Immature natural killer cell (primary cell): ENCODE measurements at places on chromosomes 11 and 22. TPM values are rescaled to one million over a fixed set of nuclear protein-coding genes. Genes with fewer than 3 reads are reported as not detected.

GRCh38 chr11:101914341-101914737, 471 bp upstream of the CEP126 start:
- H3K4me1 ChIP-seq: peaks cover 45% of the 10 kb centered on the region
- DNase-seq: no peak
- H3K27me3 ChIP-seq: peaks cover 5% of the 10 kb centered on the region
- H3K4me3 ChIP-seq: peak overlapping the region; percentile 89
- H3K36me3 ChIP-seq: no peaks in the 10 kb centered on the region

DNA sequence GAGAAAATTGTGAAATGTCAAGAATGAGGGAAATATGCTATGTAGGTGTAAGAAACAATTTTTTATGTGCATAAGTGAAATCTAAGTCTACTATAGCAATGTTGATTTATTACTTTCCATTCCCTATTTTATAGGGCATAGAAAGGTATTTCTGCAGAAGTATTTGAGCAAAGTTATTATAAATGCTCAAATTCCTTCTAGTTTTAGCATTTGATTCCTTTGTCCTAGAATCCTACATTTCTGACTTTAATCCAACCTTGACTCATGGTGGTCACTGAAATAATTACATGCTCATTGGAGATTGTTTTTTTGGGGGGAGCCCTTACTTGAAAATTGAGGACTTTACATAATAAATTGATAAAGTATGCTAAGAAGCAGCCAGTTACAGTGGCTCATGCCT, 716.6 kb upstream of the LUZP2 start:
- no peak overlapping the region for H3K27ac ChIP-seq
- peaks cover 9% of the 10 kb centered on the region for H3K36me3 ChIP-seq
- H3K4me1 ChIP-seq: no peaks in the 10 kb centered on the region

DNA sequence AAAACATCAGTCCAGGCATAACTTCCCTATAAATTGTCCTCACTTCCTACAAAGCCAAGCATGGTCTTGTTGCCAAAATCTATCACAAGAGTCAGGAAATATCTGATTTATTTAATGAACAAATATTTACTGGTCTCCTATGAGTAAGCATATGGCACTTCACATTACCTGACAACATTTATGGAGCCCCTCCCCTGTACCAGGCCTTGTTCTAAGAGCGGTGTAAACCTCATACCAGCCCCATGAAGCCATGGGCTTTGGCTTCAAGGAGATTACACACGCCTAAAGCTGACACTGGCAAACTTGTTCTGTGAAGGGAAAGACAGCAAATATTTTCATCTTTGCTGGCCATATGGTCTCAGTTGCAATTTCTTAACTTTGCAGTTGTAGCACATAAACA, 43.0 kb upstream of the EIF3D start:
- H3K36me3 ChIP-seq: no peaks in the 10 kb centered on the region
- peaks cover 8% of the 10 kb centered on the region for H3K27me3 ChIP-seq
- DNase-seq: no peak

- H3K27me3 ChIP-seq: no peaks in the 10 kb centered on the region
- no peak overlapping the region for H3K27ac ChIP-seq
- H3K4me1 ChIP-seq: no peaks in the 10 kb centered on the region
- DNase-seq: no peak
- no peaks in the 10 kb centered on the region for H3K36me3 ChIP-seq
These were observed 811 bp downstream of the LRRC4C start for GRCh38 chr11:41458641-41459040.

GRCh38 chr11:108432783-108433182, 34.5 kb downstream of the C11orf65 start:
- no peak overlapping the region for H3K4me3 ChIP-seq
- no peaks in the 10 kb centered on the region for H3K4me1 ChIP-seq
- peaks cover 7% of the 10 kb centered on the region for H3K36me3 ChIP-seq
- no peak overlapping the region for H3K27ac ChIP-seq

- no peaks in the 10 kb centered on the region for H3K27me3 ChIP-seq
- no peak overlapping the region for H3K4me3 ChIP-seq
- H3K4me1 ChIP-seq: peaks cover 59% of the 10 kb centered on the region
- no peak overlapping the region for H3K27ac ChIP-seq
These were observed 15.0 kb upstream of the MOB2 start for GRCh38 chr11:1501421-1502167.

Gene KRTAP5-11
- polyA plus RNA-seq: not detected
